ENCODE measurements at places on chromosomes 1 and 21.

DNA sequence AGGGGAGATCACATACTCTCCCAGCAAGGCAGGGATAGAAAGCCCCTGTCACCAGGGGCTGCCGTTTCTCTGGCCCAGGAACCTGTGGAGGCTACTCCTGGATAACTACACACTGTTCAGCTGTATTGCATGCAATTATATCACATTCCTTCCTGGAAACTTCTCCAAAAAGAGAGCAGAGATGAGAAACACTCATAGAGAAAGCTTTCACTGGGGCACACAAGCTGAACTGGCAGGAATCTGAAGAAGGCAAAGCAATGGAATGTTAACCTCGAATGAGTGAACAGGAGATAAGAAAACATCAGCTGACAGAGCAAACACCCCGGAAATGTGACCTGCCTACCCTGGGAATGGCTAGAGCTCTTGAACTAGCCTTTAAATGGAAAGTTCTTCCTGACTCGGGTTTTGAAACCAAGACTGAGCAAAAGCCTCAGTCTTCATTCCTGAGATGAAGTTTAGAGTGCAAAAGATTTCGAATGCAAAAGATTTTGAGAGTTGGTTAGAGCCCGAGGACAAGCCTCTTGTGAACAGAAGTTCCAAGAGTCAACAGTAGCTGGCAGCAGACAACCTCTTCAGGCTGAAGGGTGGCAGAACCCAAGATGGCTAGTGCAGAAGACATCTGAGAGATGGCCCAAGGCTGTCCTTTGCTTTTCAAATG is 32.3 kb downstream of the CCN1 start:
- no peak for DNase-seq

DNA sequence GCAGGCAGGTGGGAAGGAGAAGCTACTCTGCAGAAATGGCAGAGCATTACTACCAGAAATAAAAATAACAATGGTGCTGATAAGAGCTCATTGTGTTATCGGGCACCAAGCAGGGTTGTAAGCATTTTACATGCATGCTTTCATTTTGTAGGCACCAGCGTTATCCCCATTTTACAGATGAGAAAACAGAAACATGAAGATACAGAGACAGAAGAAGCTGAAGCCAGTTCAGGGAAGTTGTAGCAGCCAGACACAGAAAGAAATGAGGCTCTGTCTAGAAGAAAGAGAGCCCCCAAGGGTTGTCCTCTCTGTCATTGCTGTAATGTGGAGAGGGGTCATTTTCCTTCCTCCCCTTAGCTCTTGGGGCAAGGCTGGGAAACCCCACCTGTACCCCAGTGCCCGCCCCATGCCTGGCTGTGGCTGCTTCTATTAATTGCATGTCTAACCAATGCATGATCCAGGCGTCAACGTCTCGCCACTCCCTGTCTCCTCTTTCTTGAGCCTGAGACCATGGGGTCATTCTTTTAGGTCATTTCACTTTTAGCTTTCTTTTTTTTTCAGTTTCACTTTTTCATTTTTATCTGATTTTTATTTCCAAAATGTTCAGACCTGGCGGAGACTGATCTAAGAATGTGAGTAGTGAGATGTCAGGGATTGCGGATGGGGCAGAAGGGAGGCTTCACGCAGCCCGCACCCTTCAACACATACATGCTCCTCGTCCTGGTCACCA is 6.8 kb downstream of the OLIG1 start:
- DNase-seq = no peak

GRCh38 chr1:206859082-206859521 is 6.3 kb upstream of the IL20 start:
- DNase-seq = no peak

DNA sequence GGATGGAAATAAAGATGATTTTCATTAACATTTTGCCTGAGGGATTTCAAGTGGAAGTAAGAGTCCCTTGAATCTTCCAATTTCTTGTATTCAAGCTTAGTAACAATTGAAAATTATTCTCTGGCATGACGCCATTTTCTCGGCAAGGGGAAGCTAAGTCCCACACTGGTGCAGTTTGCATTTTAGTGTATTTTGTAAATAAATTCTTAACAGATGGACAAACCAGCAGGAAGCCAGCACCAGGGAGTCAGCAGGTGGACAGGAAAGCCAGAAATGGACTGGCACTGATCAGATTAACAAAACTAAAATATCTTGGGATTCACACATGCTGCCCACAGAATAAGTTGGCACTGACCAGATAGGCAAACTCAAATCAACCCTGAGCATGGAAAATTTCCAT is 311.3 kb downstream of the LRRIQ3 start:
- no peak for DNase-seq

GRCh38 chr1:231841616-231842344 is 215.2 kb downstream of the DISC1 start:
- DNase-seq = no peak

- no peak for DNase-seq
Observed at GRCh38 chr1:13990939-13991338, 291.0 kb downstream of the PRDM2 start.

GRCh38 chr1:93963585-93963984 is 54.4 kb upstream of the GCLM start:
- no peak for DNase-seq

DNA sequence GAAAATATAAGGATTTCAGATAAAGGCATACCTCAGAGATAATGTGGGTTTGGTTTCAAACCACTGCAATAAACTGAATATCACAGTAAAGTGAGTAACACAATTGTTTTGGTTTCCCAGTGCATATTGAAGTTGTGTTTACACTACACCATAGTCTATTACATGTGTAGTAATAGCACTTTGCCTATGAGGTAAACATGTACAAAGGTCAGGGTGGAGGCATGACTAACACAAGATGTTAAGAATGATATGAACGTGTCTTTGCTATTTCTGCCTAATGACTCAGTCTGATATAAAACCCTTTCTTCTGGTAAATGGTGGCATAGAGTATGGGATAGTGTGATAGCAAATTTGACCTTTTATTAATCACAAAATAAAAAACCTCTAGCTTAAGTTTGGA is 621.5 kb upstream of the ADGRL2 start:
- DNase-seq = no peak

DNA sequence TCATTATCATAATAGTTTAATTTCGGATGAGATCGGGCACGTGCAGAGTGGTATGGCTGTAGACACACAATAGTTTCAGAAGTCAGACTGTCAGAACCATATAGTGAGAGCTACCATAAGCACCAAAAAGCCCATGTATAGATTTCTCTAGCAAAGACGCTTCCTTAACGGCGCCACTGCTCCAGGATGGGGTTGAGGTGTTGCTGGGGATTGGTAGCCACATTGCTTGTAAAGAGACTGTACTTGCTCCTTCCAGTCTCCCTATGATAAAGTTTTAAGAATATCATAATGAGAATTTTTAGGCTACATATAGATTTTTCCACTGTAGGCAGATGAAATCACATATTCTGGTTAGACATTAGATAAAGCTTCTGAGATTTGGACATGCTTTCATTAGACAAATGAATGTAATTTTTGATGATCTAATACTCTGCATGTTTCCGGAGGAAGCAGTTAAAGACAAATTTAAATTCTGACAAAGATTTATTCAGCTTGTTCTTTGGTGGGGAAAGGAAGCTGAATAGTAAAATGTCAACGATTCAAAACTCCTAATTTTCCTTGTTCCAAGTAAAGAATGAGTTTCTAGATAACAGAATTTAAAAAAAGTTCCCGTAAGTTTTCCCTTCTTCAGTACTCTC is 77.7 kb downstream of the MAP3K7CL start:
- no peak for DNase-seq

GRCh38 chr1:37949524-37950152 is 2.8 kb upstream of the INPP5B start:
- DNase-seq = no peak

- DNase-seq = no peak
Observed at GRCh38 chr1:153585006-153585405, 19.4 kb upstream of the S100A2 start.

DNA sequence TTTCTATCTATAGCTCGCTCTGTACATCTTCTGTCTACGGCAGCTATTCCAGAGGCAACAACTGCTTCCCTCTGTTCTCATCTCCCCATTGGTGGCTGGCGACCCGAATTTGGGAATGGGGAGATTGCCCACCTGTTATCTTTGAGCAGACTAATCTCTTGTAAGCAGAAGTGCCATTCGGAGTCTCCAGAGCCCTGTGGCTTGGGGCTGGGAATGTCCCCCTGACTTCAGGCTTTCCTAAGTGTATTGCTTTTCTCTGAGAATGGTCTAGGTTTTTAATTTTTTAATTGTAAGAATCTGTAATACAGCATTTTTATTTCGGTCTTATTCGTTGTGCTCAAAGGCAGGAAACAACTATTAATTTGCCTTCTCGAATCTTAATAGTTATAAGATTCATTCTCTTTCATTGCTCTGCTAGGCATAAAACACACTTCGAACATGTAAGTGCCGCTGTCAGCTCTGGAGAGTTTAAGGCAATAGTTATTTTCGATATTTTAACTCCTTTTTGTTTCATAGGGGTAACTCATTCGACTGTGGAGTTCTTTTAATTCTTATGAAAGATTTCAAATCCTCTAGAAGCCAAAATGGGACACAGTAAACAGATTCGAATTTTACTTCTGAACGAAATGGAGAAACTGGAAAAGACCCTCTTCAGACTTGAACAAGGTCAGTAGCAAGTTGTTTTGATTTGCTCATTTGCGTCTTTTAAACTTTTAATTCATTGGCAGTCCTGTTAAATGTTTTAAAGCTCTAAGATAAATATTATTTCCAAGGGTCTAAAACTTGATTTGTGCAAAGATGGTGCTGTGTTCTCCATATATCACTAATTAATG is 514 bp downstream of the AGL start:
- no peak for DNase-seq

- no peak for DNase-seq
Observed at GRCh38 chr1:239672256-239672655, 285.9 kb downstream of the CHRM3 start.

DNA sequence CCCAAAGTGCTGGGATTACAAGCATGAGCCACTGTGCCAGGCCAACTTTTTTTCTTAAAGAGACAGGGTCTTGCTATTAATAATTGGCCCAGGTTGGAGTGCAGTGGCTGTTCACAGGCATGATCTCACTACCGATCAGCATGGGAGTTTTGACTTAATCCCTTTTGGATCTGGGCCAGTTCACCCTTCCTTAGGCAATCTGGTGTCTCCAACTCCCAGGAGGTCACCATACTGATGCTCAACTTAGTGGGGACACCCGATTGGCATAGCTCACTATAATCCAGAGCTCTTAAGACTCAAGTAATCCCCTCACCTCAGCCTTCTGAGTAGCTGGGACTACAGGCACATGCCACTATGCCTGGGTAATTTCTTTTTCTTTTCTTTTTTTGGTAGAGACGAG is 64.2 kb upstream of the SCYL3 start:
- DNase-seq = no peak

DNA sequence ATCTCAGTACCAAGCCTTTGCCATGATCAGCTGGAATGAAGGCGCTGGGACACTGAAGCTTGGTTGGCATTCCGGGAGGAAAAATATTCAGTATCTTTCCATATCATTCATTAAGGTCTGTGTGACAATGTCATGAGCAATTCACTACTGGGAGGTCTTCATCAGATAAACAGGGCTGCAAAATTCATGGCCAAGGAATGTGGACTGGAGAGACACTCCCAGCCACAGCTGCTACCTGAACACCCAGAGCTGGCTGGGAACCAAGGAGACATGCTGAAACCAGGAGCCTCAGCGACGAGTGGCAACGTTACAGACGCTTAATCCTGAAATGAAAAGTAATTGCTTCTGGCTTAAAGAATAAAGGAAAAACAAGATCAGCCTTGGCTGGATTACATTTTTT is 30.6 kb upstream of the DDAH1 start:
- DNase-seq = no peak

- DNase-seq = no peak
Observed at GRCh38 chr1:2804628-2805351, 3.3 kb upstream of the TTC34 start.

GRCh38 chr1:165773324-165773965 is 4.8 kb upstream of the TMCO1 start:
- DNase-seq = no peak

DNA sequence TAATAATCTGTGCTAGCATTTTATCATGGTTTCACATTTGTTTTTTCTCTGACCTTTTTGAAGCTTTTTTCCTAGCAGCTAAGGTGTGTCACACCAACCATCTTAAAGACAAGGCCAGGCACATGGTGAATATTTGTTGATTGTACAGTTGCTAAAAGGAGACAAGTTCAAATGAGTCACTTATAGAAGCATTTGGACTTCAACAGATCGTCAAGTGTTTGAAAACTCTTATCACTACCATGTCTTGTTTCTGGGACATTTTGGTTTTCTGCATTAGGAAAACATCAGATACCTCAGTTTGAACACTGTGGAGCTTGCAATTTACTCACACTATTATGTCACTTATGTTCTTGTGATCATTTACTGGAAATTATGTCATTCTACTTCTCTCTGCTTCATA is 407.3 kb downstream of the USP25 start:
- DNase-seq = no peak

- no peak for DNase-seq
Observed at GRCh38 chr1:212410231-212410820, 4.4 kb downstream of the PACC1 start.

- DNase-seq = no peak
Observed at GRCh38 chr1:26094076-26094669, 17.5 kb upstream of the PDIK1L start.

GRCh38 chr1:213362598-213362997 is 311.6 kb downstream of the RPS6KC1 start:
- DNase-seq = no peak

DNA sequence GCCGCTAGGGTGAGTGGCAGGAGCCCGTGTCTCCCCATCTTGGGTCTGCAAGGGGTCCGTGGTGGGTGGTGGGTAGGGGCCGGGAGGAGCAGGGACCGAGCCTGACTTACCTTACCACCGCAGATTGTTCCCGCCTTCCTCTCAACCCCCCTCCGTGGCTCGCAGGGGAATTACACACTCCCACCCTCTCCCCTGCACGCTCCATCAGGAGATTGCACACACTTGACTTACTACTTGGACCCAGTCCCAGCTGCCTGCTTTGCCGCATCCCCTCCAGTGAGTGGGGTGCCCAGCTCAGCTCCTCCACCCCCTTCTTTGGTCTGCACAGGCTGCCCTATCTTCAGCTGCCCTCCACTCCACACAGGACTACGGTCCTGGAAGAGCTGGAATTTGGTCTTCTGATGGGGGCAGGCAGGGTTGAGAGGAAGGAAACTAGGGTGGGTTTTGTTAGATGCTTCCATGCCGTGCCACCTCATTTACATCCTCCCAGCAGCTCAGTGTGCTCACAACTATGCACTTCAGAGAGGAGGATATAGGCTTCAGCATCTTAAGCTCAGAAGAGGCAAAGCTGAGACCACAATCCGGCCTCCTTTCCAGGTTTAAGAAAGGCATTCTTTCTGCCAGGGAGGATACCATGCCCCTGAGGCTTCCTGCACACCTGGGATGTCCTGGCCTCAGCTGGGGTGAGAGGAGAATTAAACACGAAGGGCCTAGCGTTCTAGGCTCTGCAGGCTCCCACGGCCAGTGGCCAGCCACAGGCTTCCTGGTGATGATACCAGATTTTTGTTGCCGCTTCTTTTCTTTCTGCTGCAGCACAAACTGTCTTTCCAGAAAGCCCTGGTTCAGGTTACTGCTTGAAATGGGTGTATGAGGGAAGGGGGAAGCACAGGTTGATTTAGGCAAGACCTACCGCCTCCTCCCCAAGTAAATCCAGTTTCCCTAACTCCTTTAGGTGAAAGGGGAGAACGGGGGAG is 2.3 kb downstream of the KCNC4 start:
- peak; percentile 58 for DNase-seq

- DNase-seq = no peak
Observed at GRCh38 chr1:234515821-234516241, 36.9 kb upstream of the TARBP1 start.

- DNase-seq = no peak
Observed at GRCh38 chr1:68442006-68442405, 7.7 kb downstream of the RPE65 start.

- no peak for DNase-seq
Observed at GRCh38 chr1:56286506-56286905, 292.9 kb downstream of the PLPP3 start.

Data from ecto neural progenitor cell (in vitro differentiated cells).